ENCODE measurements at places on chromosomes 2 and 18. TPM values are rescaled to one million over a fixed set of nuclear protein-coding genes. Genes with fewer than 3 reads are reported as not detected.

TEX44 gene
- not detected for total RNA-seq

WDR7 gene
- 39.6 TPM for total RNA-seq

EIF4E2 gene
- total RNA-seq = 24.1 TPM

PPP1R1C gene
- total RNA-seq = 9.4 TPM

DNA sequence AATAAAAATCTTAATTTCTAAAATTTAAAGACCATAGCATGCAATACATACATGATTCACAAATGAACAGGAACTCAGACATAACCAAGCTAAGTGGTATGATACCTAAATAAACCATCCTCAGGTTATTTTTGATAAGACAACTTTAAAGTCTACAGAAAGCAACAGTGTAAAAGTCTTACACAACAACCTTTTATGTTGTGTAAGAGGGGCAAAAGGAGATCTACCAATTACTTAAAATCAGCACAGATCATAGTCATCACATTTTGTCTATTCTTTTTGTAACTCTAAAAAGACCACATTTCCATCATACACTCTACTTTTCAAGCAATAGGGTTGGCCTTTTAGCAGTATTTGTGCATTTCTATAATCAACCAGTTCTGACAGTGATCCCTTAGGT, 16.3 kb downstream of the SP3 start:
- H3K4me1 ChIP-seq = peaks cover 41% of the 10 kb centered on the region
- no peak overlapping the region for H3K27ac ChIP-seq
- H3K36me3 ChIP-seq = no peaks in the 10 kb centered on the region
- no peak overlapping the region for H3K4me3 ChIP-seq
- no peak for DNase-seq

DNA sequence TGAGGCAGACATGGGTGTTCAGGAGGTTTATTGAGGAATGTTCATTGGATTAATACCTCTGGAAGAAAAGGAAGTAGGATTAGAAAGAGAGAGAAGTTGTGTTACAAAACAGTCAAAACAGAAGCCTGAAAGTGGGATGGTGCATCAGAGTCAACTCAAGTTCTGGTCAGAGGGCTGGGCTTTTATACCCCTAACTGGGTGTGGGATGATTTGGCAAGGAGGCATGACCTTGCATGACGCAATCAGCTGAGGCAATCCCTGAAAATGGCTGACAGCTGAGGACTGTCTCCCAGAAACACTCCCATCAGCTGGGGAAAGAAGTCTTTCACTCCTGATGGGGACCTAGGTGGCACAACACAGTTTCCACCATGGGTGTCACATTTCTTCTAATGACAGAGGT, 818.2 kb downstream of the SATB2 start:
- H3K4me1 ChIP-seq = no peaks in the 10 kb centered on the region
- no peak overlapping the region for H3K27ac ChIP-seq
- H3K36me3 ChIP-seq = no peaks in the 10 kb centered on the region
- H3K27me3 ChIP-seq = no peaks in the 10 kb centered on the region
- DNase-seq = no peak

GRCh38 chr18:79940814-79941472, 10.5 kb downstream of the SLC66A2 start:
- no peak overlapping the region for H3K4me3 ChIP-seq
- no peaks in the 10 kb centered on the region for H3K27me3 ChIP-seq
- peaks cover 17% of the 10 kb centered on the region for H3K36me3 ChIP-seq
- H3K27ac ChIP-seq = no peak overlapping the region
- DNase-seq = peak; percentile 48

DNA sequence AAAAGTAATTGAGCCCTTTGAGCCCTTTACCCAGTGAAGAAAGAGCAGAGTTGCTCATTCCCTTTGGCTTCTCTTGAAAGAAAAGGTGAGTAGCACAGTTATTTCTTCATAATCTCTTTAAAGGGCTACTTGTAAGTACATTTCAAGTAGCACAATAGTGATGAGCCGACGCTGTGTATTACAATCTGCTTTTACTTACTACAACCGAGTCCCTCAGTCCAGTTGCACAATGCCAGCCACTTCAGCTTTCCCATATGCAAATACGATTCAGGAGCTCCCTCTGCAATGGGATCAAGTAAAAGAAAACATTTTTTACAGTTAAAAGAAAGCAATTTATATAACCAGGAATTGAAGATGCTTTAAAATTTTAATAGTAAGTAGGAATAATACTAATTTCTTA, 868.5 kb downstream of the RNF144A start:
- H3K27me3 ChIP-seq = no peaks in the 10 kb centered on the region
- H3K4me1 ChIP-seq = no peaks in the 10 kb centered on the region
- no peak overlapping the region for H3K4me3 ChIP-seq

GRCh38 chr18:49238433-49239042, 221.9 kb downstream of the DYM start:
- no peaks in the 10 kb centered on the region for H3K4me1 ChIP-seq
- no peak overlapping the region for H3K27ac ChIP-seq
- no peaks in the 10 kb centered on the region for H3K27me3 ChIP-seq
- H3K4me3 ChIP-seq = no peak overlapping the region
- DNase-seq = no peak

DNA sequence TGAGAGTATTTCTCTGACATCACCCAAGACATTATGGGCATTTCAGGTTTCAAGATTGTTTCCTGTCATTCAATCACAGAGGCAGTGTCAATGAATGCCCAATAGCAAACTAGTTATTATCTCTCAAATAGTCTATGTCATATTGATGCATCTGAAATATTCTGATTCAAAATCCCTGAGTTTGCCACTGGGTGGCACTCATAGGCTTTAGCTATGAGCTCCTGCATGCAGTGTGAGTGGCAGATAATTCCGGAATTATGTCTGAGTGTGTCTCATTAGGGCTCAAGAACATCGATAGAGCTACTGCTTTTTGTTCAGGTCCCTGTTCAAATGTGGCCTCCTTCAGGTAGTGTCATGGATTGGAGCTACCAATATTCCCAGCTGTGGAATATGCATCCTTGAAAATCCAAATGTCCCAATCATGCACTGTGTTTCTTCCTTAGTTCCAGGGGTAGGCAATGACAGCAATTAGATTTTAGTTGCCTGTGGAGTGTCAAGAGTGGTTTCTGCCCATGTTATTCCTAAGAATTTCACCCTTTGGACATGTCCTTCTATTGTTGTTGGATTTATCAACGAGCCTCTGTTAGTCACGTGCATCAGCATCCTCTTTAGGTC, 7.8 kb upstream of the OR6B3 start:
- no peak overlapping the region for H3K27ac ChIP-seq
- H3K36me3 ChIP-seq = no peaks in the 10 kb centered on the region
- H3K4me1 ChIP-seq = no peaks in the 10 kb centered on the region
- no peak overlapping the region for H3K4me3 ChIP-seq
- H3K27me3 ChIP-seq = peaks cover 3% of the 10 kb centered on the region
- DNase-seq = no peak

DNA sequence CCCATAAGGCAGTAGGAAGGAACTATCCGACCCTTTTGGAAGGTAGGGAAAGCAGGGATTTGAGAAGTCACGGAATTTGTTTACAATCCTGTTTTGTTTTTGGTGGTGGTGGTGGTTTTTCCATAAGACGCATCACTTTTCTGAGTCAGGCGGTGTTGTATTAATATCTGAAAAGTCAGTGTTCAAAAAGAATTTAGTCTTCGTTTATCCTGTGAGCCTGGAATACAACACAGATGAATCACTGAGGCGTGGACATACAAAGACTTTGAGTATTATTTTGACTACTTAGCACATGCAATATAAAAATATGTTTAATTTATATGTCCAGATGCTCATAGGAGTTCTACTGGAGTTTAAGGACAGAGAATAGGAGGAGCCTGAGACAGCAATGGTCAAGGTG, 785 bp downstream of the ZNF892 start:
- H3K4me3 ChIP-seq = peak overlapping the region; percentile 72
- no peak overlapping the region for H3K27ac ChIP-seq
- DNase-seq = no peak
- peaks cover 23% of the 10 kb centered on the region for H3K36me3 ChIP-seq

DNA sequence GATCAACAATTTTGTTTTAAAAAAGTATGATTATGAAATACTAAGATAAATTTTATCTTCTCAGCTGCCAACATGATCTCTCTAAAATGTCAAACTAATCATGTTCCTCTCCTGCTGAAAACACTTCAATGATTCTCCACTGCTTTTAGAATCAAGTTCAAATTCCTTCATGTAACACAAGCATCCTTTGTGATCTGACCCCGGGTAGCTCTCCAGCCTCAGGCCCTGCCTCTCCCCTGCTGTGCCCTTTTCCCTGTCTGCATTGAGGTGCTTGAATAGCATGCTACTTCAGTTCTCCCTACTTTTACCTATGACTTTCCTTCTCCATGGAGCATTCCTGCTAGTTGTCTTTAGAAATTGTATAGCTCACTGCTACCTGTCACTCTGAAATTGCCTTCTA, 274.8 kb downstream of the PDE11A start:
- no peaks in the 10 kb centered on the region for H3K36me3 ChIP-seq
- no peaks in the 10 kb centered on the region for H3K4me1 ChIP-seq
- no peak for DNase-seq
- no peak overlapping the region for H3K4me3 ChIP-seq

DNA sequence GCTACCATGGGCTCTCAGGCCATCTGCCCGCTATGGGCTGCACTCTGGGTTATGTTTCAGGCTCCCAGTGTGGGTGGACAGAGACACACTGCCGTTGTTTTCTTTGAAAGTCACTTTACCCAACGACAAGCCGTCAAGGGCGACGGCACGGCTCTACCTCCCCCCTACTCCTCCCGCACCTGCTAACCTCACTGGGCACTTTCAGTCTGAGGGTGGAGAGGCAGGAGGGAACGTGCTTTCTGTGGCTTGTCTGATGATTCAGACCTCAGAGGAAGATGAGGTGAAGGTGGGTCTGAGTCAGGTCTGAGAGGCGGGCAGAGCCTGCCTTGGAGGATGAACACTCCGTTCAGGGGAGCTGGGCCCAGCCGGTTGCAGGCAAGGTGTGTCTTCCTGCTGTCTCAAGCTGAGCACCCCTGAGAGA, 147.6 kb upstream of the HDAC4 start:
- no peaks in the 10 kb centered on the region for H3K36me3 ChIP-seq
- DNase-seq = no peak
- no peaks in the 10 kb centered on the region for H3K27me3 ChIP-seq
- H3K4me3 ChIP-seq = no peak overlapping the region

- peaks cover 6% of the 10 kb centered on the region for H3K4me1 ChIP-seq
- H3K4me3 ChIP-seq = no peak overlapping the region
- no peaks in the 10 kb centered on the region for H3K36me3 ChIP-seq
These were observed 123.6 kb downstream of the MTX2 start for GRCh38 chr2:176392744-176393414.

GRCh38 chr2:227163998-227164762, at the start of the genes COL4A3 and COL4A4:
COL4A3 (plus strand) TSS chr2:227164624; CDS start chr2:227164727, 103 bp downstream.
COL4A4 (minus strand) TSS chr2:227164205; CDS start chr2:227147483, 16,722 bp downstream.
- peaks cover 16% of the 10 kb centered on the region for H3K27me3 ChIP-seq
- H3K36me3 ChIP-seq = no peaks in the 10 kb centered on the region
- DNase-seq = peak; percentile 93
- H3K4me3 ChIP-seq = peak within 1 kb of the TSS; percentile 72

- no peak overlapping the region for H3K27ac ChIP-seq
- no peaks in the 10 kb centered on the region for H3K27me3 ChIP-seq
- H3K4me1 ChIP-seq = no peaks in the 10 kb centered on the region
- H3K36me3 ChIP-seq = no peaks in the 10 kb centered on the region
These were observed 123.9 kb downstream of the ACKR3 start for GRCh38 chr2:236693531-236693930.

DNA sequence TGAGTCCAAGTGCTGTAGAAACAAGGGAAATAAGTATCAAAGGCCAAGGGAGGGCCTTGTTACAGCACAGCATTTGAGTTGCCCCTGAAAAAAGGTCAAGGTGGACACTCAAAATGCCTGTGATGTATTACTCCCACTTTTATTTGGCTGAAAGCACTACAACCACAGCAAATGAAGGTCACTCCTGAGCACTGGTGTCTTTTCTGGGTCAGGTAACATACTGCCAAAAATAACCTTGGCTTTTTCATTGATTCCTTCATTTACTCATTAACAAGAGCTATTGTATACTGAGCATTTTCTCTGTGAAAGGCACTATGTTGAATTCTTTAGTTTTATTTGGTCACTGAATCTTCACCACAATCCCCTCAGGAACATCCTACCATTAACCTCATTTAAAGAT, 590.3 kb downstream of the BCL11A start:
- no peak overlapping the region for H3K27ac ChIP-seq
- no peaks in the 10 kb centered on the region for H3K27me3 ChIP-seq
- H3K4me3 ChIP-seq = no peak overlapping the region
- no peak for DNase-seq
- no peaks in the 10 kb centered on the region for H3K4me1 ChIP-seq

- H3K36me3 ChIP-seq = no peaks in the 10 kb centered on the region
- no peaks in the 10 kb centered on the region for H3K27me3 ChIP-seq
- no peaks in the 10 kb centered on the region for H3K4me1 ChIP-seq
- H3K27ac ChIP-seq = no peak overlapping the region
- no peak overlapping the region for H3K4me3 ChIP-seq
These were observed 13.9 kb downstream of the ADAM23 start for GRCh38 chr2:206457188-206457634.

DNA sequence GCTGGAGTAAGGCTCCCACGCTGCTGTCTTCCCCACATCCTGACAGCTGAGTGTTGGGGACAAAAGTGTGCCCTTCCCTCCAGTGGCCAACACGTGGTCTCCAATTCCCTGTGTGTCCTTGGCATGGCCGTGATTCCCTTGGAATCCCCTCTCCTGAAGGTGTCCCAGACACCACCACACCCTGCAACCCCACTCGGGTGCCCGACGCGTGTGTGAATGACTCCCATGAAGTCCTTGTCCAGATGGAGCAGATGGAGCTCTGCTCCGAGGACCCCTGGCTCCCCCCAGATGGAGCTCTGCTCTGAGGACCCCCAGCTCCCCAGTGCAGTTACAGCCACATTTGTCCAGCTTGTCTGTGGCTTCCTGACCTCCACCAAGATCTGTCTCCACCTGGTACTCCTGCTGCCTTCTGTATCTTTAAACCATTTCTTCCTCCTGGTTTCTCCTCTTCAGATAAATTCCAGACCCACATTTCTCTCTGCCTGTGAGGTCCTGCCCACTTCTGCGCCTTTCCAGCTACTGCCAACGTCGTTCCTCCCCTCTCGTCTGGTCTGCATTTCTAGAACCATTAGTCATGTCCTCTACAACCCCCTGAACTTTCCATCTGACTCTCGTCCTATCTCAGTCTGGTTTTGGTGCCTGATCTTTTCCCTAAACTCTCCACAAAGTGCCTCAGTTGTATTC, 86.8 kb upstream of the PXDN start:
- no peaks in the 10 kb centered on the region for H3K4me1 ChIP-seq
- no peaks in the 10 kb centered on the region for H3K36me3 ChIP-seq
- no peak overlapping the region for H3K27ac ChIP-seq
- no peaks in the 10 kb centered on the region for H3K27me3 ChIP-seq

Measured in upper lobe of left lung (tissue), 6 donors.